ENCODE measurements at places on chromosomes 16 and 17.

- no peaks in the 10 kb centered on the region for H3K4me1 ChIP-seq
- H3K36me3 ChIP-seq, result no peaks in the 10 kb centered on the region
- DNase-seq, result no peak
- peaks cover 61% of the 10 kb centered on the region for H3K27me3 ChIP-seq
- no peak overlapping the region for H3K4me3 ChIP-seq
These were observed 185.9 kb downstream of the TMEM132E start for GRCh38 chr17:34765291-34765690.

GRCh38 chr17:63116967-63117830, 151.2 kb downstream of the TANC2 start:
- H3K27ac ChIP-seq, result no peak overlapping the region
- no peaks in the 10 kb centered on the region for H3K36me3 ChIP-seq

DNA sequence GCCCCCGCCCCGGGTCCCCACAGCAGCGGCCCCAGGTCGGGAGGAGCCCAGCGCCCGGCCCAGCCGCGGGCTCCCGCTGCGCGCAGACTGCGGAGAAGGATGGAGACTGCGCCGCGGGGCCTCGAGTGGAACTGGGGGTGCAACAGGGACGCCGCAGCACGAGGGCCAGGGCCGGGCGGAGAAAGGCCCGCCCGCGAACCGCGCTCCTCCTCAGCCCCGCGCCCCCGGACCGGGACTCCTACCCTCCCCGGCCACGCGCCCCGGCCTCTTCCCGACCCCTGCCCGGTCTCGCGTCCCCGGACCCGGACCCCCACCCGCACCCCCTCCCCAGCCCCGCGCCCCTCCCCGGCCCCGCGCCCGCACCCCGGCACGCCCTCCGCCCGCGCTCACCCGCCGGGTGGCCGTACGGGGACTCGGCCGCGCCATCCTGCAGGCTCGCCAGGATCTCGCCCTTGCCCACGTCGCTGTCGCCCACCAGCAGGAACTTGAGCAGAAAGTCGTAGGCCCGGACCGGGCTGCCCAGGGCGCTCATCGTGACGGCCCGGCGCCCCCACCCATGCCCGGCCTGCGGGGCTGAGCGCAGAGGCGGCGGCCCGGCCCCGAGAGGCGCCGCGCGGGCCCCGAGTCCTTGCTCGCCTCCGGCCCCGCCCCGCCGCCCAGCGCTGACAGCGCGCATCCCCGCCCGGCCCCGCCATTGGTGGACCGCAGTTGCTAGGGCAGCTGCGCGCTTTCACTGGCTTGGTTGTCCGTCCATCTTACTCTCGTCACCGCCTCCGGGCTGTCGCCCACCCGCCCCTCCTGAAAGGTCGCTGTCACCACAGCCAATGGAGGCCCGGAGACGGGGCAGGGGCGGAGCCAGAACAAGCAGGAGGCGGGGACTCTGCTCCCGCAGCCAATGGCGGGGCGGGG, at the start of gene RAB40B:
RAB40B (minus strand) TSS at position 634 of the 909 bp plus-strand sequence; CDS start at position 532, 102 bp downstream.
- H3K27ac ChIP-seq, result peak within 1 kb of the TSS; percentile 21
- peak; percentile 98 for DNase-seq
- H3K36me3 ChIP-seq, result no peaks in the 10 kb centered on the region
- peak within 1 kb of the TSS; percentile 59 for H3K4me3 ChIP-seq
- no peaks in the 10 kb centered on the region for H3K27me3 ChIP-seq

- no peaks in the 10 kb centered on the region for H3K36me3 ChIP-seq
- no peaks in the 10 kb centered on the region for H3K27me3 ChIP-seq
- H3K4me1 ChIP-seq, result peaks cover 20% of the 10 kb centered on the region
These were observed 569 bp upstream of the RABEP2 start for GRCh38 chr16:28925386-28926228.

GRCh38 chr16:10776280-10776679, 32.6 kb downstream of the NUBP1 start:
- no peak for DNase-seq
- no peak overlapping the region for H3K27ac ChIP-seq
- no peak overlapping the region for H3K4me3 ChIP-seq
- H3K4me1 ChIP-seq, result peaks cover 8% of the 10 kb centered on the region
- H3K27me3 ChIP-seq, result no peaks in the 10 kb centered on the region

DNA sequence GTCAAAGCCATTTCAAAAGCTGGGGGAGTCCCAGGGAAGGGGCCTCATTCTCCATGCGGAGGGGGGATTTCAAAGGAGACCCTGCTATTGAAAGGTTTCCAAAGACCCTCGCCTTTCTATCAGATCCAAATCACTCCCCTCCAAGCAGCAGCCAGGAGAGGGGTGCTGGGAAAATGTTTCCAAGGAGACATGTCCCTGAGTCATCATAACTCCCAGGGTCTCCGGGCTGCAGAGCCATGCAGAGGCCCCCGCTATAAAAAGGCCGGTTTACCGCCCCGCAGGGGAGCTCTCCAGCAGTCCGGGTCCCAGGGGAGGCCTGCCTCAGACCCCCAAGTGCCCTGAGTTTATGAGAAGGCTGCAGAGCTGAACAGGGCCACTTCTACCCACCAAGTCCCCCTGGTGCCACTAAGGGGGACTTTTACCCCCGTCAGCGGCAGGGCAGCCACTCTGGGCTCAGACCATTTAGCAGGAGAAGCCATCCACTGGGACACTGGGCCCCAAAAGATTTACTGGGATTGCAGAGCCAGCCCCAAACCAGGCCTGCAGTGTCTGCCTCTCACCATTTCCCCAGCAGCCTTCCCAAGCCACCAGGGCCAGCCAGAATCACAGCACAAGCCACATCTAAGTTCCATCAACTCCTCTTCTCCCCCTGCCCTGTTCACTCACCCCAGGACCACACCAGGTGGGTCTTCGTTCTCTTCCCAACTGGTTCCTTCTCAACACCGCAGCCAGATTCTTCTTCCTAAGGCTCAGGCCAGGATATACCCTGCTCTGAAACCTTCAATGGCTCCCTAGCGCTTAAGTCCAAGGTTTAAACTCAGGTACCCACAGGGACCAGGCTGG, 234.4 kb downstream of the ZNF423 start:
- H3K27me3 ChIP-seq, result no peaks in the 10 kb centered on the region
- H3K4me1 ChIP-seq, result peaks cover 16% of the 10 kb centered on the region
- H3K36me3 ChIP-seq, result no peaks in the 10 kb centered on the region
- H3K4me3 ChIP-seq, result no peak overlapping the region

- H3K4me3 ChIP-seq, result peak overlapping the region; percentile 78
- no peak for DNase-seq
- H3K4me1 ChIP-seq, result peaks cover 26% of the 10 kb centered on the region
- peak overlapping the region; percentile 82 for H3K27ac ChIP-seq
These were observed 832 bp downstream of the ETV4 start for GRCh38 chr17:43545383-43545632.

- DNase-seq, result no peak
- no peak overlapping the region for H3K27ac ChIP-seq
- no peaks in the 10 kb centered on the region for H3K27me3 ChIP-seq
- H3K4me3 ChIP-seq, result no peak overlapping the region
These were observed 6.0 kb upstream of the EZH1 start for GRCh38 chr17:42750739-42751344.

DNA sequence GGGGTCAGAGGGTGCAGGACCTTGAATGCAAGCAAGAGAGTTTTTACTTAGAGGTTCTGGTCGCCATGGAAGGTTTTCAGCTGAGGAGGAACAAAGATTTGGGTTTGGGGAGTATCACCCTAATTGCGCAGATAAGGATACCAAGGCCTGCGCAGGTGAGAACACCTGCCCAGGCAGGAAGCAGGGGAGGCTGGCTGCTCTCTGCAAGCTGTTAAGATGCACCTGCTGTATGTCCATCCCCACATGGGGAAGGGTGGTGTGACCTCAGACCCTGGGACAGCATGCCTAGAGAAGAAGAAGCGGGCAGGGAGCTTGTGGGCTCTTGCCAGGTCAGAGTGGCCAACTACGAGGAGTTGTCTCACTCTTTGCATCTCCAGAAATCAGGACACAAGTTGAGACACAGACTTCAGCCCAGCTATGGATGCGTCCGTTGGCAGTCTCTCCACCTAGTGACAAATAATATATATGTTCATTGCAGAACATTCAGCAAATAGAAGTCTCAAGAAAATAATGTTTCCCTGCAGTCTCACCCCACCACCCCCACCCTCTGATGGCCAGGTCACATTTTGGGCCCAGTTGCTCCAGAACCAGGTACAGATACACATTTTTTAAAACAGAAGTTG, 77.7 kb downstream of the SREBF1 start:
- H3K27ac ChIP-seq, result no peak overlapping the region
- H3K4me1 ChIP-seq, result no peaks in the 10 kb centered on the region
- H3K4me3 ChIP-seq, result no peak overlapping the region
- H3K36me3 ChIP-seq, result no peaks in the 10 kb centered on the region
- no peaks in the 10 kb centered on the region for H3K27me3 ChIP-seq

DNA sequence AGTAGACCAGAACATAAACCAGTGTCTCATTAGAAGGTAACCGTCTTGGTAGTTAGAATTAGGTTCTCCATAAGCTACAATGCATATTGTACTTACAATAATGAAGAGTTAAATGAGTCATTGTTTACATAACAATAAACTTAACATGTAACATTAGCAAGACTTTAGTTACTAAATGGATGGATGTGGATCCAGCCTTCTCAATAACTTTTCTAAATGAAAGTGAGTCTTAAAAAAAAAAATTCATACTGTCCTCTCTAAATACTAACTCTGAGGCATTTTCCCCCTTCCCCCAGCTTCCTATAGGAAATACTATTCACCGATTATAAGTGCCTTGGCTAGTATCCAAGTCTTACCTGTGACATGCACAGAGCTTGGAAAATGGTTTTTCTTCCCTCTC, 155.3 kb downstream of the CYB561 start:
- no peak overlapping the region for H3K27ac ChIP-seq
- H3K4me1 ChIP-seq, result no peaks in the 10 kb centered on the region
- H3K27me3 ChIP-seq, result no peaks in the 10 kb centered on the region
- H3K36me3 ChIP-seq, result no peaks in the 10 kb centered on the region

- H3K4me1 ChIP-seq, result no peaks in the 10 kb centered on the region
- H3K4me3 ChIP-seq, result no peak overlapping the region
- DNase-seq, result no peak
- H3K27ac ChIP-seq, result no peak overlapping the region
- H3K36me3 ChIP-seq, result peaks cover 22% of the 10 kb centered on the region
These were observed 10.9 kb downstream of the HSPB9 start for GRCh38 chr17:42133461-42134041.

DNA sequence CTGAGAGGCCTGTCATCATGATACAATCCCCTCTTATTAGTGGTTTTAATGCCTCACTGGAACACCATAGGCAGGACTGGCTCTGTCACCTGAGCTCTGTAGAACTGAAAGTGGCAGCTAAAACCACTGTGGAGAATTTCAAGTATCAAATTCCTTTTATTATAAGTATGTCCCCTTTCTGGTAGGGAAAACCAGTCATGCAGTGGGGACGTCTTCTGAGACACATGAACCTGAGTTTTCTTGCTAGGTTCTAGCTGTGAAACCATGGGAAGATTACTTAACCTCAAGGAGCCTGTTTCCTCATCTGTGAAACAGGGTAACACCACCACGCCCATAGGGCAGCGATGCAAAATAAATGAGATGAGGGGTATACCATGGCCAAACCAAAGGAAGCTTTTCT, 4.7 kb downstream of the VAC14 start:
- H3K27me3 ChIP-seq, result no peaks in the 10 kb centered on the region
- no peak overlapping the region for H3K4me3 ChIP-seq
- H3K36me3 ChIP-seq, result no peaks in the 10 kb centered on the region
- peaks cover 7% of the 10 kb centered on the region for H3K4me1 ChIP-seq
- DNase-seq, result no peak
- H3K27ac ChIP-seq, result no peak overlapping the region
